HEK293T (cell line): ENCODE measurements at places on chromosomes 1 and 21.

- DNase-seq = no peak
Measured at GRCh38 chr1:78289603-78290002, 201.2 kb upstream of the PTGFR start.

GRCh38 chr1:57854436-57854835 is 430.6 kb upstream of the DAB1 start:
- no peak for DNase-seq

DNA sequence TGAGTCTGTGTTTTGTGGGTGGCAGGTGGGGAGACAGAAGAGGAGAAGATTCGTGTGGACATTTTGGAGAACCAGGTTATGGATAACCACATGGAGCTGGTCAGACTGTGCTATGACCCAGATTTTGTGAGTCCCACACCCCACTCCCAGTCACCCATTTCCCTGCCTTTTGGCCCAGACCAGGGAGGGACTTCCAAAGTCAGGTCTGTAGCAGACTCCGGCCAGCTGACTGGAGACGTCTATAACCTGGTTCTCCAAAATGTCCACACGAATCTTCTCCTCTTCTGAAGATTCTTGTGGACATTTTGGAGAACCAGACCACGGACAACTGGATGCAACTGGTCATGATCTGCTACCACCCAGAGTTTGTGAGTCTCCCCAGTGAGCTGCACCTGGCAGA is 1.6 kb downstream of the GSTM5 start:
- DNase-seq = peak; percentile 2

GRCh38 chr1:222813866-222814535 is 838 bp upstream of the DISP1 start:
- DNase-seq = no peak

GRCh38 chr21:24208562-24209260 is 1398.6 kb downstream of the MRPL39 start:
- no peak for DNase-seq

- DNase-seq = peak; percentile 46
Measured at GRCh38 chr1:243849421-243850201, 432 bp downstream of the AKT3 start.

DNA sequence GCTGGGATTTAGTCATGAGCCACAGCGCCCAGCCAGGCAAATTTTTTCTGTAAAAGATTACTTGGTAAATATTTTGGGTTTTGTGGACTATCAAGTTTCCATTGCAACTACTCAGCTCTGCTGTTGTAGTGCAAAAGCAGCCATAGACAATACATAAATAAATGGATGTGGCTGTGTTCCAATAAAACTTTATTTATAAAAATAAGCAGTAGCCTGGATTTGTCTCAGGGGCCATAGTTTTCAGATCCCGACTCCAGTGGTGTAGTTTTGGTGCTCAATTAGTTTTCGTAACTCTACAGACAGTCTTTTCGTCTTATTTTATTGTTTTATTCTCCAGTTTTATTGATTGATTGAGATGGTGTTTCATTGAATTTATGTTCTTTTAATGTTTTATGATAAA is 80.1 kb upstream of the IVNS1ABP start:
- DNase-seq = no peak

DNA sequence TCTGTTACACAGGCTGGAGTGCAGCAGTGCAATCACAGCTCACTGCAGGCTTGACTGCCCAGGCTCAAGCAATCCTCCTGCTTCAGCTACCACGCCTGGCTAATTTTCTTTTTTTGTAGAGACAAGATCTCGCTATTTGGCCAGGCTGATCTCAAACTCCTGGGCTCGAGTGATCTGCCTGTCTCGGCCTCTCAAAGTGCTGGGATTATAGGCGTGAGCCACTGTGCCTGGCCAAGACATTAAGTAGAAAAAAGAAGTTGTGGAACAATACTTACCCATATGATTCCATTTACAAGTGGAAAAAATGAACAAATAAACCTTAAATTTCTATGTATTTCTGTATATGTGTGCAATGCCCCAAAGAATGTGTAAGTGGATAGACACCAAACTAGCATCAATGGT is 30.3 kb upstream of the ID3 start:
- DNase-seq = no peak

GRCh38 chr1:48109390-48110013 is 112.3 kb upstream of the TRABD2B start:
- peak; percentile 48 for DNase-seq

- no peak for DNase-seq
Measured at GRCh38 chr1:67217417-67217816, 51.2 kb downstream of the IL23R start.

DNA sequence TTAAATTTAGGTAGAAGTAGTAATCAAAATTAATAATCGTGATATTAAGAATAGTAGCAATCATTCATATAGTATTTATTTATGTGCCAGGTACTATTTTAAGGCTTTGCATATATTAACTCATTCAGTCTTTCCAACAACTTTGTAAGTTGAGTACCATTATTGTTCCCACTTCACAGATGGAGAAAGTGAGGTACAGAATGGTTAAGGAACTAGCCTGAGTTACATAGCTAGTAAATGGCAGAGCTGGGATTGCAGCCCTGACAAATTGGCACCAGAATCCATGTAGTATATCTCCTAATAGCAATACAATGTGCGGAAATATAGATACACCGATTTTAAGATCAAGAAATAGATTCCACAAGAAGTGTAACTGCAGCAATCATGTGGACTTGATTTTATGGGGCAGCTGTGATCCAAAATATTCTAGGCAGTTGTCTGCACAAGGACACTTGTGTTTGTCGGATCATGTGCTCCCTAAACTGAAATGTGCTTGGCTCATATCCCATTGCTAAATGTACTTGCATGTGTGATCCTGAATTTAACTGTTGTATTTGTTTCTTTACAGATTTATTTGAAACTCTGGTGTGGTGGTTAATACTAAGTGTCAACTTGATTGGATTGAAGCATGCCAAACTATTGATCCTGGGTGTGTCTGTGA is 5.8 kb upstream of the GTF2B start:
- DNase-seq = no peak

- DNase-seq = no peak
Measured at GRCh38 chr1:9649769-9650168, 1.8 kb upstream of the PIK3CD start.

GRCh38 chr1:101683561-101683960 is 313.2 kb downstream of the OLFM3 start:
- peak; percentile 12 for DNase-seq

GRCh38 chr1:96445302-96445701 is 276.3 kb upstream of the PTBP2 start:
- DNase-seq = no peak

DNA sequence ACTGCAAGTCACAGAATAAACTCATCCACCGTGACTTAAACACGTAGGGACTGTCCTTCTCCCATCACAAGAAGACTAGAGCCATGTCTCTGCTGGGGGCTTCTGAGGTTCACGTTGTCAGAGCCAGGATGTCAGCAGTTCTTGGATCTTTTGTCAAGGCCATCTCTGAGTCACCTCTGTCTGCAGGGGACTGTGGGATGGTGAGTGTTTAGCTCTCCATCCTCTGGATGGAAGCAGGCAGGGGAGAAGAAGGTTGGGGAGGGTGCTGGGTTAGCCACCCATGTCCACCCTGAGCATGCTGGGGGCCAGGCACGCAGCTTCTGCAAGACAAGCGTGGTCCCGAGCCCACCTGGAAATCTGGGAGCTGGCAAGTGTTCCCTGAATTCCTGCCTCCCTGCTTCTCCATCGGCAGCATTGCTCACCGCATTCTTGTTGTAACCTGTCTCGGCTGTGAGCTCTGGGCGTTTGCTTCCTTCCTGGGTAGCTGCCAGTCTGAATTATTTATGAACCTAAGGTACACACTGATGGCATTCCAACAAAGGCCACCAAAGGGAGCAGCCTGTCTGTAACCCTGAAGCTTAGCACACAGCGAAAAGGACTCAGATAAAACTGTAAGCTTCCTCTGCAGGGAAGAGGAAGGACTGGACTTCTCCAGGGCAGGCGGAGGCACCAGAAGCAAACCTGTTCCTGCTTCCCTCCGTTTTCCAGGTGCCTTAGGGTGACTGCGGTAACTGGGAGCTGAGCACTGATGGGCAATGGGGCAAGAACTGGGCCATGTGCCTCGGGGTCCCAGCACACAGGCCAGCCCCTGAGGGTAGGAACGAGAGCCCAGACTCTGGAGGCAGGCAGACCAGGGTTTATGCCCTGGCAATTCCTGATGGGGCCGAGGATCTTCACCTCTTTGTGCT is 88.6 kb downstream of the RIPK4 start:
- no peak for DNase-seq

GRCh38 chr1:118326960-118327629 is 142.1 kb upstream of the SPAG17 start:
- no peak for DNase-seq

- DNase-seq = no peak
Measured at GRCh38 chr1:39575191-39576015, 1.2 kb downstream of the PABPC4 start.

- no peak for DNase-seq
Measured at GRCh38 chr1:47382399-47382983, 33.6 kb upstream of the FOXE3 start.

GRCh38 chr1:76006234-76006633 is 68.3 kb upstream of the ST6GALNAC3 start:
- no peak for DNase-seq

DNA sequence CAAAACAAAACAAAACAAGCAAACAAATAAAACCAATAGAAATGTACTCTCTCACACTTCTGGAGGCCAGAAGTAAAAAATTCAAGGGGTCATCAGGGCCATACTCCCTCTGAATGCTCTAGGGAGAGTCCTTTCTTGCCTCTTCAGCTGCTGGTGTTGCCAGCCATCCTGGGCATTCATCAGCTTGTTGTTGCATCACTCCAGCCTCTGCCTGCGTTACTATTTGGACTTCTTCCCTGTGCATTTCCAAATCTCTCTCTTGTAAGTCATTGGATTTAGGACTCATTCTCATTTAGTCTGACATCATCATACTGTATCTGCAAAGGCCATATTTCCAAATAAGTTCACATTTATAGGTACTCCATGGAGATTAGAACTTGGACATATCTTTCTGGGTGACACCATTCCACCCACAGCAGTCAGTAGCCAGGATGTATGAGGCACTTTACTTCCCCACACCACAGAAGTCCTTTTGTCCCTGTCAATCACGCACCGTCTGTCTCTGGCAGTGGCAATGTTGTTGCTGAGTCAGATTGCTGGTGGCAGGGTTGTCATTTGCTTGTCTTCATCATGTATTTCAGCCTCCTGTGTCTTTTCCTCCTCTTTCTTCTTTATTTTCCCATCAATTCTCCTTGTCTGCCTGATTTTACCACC is 151.0 kb upstream of the KCNJ6 start:
- no peak for DNase-seq

DNA sequence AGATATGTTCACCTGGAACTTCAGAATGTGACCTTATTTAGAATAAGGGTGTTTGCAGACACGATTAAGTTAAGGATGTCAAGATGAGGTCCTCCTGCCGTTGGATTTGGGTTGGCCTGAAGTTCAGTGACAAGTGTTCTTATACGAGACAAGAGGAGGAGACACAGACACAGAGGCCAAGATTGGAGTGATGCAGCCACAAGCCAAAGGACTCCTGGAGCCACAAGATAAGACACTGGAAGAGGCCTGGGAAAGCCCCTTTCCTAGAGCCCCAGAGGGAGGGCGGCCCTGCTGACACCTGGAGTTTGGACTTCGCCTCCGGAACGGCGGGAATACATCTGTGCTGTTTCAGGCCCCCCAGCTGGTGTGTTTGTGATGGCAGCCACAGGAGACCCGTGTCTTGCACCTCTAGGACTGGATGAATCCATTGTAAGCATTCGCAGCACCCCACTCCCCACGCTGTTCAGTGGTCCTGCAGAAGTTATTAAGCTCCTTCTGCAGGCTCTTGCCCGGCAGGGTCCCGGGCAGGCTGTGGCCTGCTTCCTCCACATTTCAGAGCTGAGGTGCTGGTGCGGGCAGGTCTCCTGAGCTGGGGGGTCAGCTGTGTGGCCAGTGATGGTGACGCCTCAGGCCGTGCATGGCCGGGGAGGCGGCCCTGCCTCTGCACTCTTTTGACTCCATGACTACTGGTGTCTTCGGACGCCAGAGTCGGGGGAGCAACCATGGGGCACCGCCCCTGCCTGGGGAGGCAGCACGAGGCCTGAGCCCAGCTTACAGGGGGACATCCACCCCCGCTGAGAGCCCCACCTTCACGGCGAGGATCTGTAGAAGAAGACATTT is 34.6 kb downstream of the UMODL1 start:
- no peak for DNase-seq

- DNase-seq = no peak
Measured at GRCh38 chr1:36217670-36218069, 6.6 kb upstream of the THRAP3 start.

- no peak for DNase-seq
Measured at GRCh38 chr21:35333831-35334618, 284.9 kb upstream of the RUNX1 start.

DNA sequence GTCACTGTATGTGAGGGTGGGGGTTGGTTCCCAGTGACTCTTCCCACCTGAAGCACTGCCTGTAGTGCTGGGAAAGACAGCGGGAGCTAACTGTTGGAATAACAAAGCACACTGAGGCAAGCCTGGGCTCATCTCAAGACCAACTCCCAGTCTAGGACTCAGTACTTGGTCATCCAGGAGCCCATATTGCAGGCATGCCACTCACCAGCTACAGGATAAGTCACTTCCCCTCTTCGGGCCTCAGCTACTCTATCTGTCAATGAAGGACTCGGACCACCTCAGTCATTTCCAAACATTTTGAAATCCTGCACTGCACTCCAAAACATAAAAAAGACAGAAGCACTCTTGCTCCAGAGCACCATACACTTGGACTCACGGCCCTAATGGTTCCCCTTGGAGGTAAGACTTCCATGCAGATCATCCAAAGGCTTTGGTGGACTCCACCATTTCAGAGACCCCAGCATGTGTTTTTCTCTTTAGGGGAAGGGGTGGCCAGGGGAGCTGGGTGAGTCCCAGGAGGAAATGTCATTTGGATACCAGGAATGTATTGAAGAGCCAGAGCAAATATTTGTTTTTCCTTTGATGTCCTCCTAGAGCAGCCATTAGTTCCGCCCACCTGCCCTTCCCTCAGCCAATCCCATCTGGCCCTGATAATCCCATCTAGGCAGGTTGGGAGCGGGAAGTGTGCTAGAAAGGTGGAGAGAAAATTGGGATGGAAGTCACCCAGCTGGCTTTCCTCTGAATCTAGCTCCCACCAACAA is 3.1 kb downstream of the NUAK2 start:
- no peak for DNase-seq
